GM23248 (cell line): ENCODE measurements at places on chromosomes 4 and X.

DNA sequence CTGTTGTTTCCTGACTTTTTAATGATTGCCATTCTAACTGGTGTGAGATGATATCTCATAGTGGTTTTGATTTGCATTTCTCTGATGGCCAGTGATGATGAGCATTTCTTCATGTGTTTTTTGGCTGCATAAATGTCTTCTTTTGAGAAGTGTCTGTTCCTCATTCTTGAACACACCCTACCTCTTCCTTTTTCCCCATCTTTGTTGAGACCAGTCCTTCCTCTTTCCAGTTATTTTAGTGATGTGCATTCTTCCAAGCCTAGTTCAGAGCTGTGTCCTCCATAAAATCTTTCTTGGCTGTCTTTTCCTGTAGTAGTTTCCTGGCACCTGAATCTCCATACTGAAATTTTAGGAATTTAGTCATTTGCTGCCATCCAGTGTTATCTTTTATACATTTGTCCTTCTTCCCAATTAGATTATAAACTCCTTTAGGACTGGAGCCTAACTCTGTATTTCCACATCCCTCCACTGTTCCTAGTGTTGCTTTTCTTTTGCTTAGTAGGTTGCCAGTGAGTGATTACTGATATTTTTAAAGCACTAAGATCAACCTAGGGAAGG lies 11.4 kb downstream of the FHIP1A start:
- DNase-seq, result peak; percentile 30

- no peak for DNase-seq
Observed at GRCh38 chrX:29257521-29257920, 670.3 kb downstream of the IL1RAPL1 start.

GRCh38 chrX:115177932-115178331 lies 11.3 kb upstream of the RBMXL3 start:
- peak; percentile 4 for DNase-seq

DNA sequence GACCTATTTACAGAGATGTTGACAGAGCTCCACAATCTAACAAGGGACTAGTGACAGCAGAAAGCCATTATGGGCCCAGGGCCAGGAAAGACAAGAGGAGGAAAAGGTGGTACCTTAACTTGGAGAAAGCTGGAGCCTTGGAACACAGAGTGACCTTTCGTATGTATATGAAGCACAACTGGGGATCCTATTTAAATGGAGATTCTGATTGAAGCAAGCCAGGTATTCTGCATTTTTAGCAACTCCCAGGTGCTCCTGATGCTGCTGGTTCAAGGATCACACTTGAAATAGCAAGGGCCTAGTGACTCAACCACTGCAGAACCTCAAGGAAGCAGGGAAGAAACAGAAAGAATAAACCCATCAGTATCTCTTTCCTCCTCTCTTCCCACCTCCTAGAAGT lies 99.4 kb downstream of the TMEM47 start:
- DNase-seq, result no peak

DNA sequence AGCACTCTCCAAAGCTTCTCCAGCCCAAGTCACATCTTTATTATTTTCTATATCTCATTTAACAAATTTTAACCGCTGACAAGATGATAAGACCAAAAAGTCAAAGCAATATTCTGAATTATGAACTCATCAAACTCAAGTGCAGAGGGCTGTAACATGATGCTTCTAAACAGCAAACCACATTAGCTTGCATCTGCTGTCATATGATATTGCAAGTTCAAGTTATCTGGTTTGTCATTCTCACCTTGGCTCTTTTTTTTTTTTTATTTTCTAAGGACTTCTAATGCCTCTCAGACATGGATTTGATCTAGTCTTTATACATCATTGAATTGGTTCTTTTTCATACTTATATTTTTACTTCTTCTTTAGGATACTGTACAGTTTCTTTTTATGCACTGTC lies 93.4 kb downstream of the SLC10A7 start:
- no peak for DNase-seq

GRCh38 chr4:102625232-102625930 lies 124.2 kb downstream of the NFKB1 start:
- peak; percentile 66 for DNase-seq

DNA sequence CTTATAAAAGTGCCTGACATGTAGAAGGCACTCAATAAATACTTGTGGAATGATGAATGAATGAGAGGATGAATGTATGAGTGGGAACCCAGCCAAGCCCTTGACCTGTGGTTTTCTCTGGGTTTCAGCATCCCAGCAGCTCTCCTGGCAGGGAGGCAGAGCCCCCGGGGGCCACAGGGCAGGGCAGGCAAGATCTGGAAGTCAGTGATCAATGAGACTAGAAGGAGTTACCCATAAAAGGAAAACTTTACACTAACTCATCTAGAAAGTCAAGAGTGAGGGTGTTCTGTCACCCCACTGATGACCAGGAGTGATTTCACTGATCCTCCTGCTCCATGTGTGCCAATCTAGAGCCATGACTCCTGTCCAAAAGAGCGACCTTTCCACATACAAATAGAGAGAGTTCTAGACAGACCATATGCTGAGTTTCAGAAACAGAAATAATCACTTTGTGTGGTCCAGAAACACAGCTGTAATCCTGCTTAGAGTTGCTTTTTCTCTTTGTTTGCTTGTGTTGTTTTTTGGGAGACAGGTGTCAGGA lies 37.4 kb downstream of the MGARP start:
- peak; percentile 75 for DNase-seq

GRCh38 chr4:184896868-184897715 lies 71.3 kb upstream of the ACSL1 start:
- DNase-seq, result no peak

DNA sequence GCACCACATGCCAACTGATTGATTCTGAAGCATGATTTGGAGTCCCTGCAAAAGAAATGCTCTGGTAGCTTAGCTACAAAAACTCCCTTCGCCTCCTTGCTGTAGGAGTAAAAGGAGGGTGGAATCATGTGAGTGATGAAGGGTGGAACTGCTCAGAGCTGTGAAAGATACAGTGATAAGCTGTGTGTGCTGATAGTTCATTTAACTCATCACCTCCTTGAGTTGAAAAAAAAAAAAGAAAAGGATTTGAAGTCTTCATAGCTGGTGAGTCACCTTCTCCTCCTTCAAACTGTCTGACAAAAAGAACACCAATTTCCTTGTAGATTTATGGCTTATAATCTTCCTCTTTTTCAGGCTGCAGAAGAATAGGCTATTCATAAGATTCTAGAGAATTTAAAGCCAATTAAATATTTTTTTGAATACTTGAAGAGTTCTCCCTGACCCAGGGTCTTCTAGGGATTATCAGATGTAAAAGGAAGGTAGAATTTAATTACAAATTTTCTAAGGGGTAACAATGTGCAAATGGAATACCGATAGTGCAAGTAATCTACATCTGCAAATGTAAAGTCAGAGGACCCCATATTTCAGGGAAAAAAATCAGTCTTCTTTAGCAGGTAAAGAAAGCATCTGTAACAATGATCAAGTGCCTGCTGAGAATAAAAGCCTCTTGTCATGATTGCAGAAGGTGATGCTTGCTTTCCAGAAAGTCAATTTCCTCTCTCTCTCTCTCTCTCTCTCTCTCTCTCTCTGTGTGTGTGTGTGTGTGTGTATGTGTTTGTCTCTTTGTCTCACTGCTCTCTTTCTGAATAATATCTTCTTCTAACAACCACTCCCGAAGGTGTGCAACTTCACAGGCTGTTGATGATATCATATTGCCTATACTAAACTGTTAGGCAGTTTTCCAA lies 208.8 kb upstream of the VEGFC start:
- DNase-seq, result peak; percentile 60

DNA sequence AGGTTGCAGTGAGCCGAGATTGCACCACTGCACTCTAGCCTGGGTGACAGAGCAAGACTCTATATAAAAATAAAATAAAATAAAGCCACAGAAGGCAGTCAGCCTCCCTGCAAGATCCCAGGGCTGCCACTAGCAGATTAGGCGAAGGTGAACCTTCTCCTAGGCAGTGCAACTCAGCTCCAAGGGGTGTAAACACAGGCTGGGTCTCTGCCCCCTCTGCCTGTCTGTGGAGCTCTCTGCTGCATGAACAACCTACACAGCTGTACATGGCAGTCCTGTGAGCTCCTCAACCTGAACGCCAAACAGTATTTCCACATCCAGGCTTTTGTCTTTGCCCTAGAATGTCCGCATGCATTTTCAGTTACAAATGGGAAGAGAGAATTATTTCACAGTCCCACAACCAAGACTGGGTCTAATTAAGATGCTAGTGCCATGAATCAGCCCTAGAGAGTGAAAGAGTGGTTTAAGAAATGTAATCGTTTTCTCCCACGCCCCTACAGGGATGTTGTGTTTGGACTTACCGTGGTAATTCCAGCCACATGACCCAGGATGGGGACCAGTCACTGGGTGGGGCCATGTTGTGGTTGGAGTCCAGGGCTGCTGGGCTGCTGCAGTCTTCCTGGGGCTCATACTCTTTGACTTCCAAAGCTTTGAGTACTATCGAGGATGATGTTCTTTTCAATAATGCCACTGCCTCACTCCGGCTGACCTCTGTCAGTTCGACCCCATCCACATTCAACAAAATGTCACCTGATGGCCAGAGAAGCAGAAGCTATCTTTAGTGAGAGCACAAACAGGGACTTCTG lies 99.0 kb downstream of the FIP1L1 start:
- peak; percentile 99 for DNase-seq

- DNase-seq, result no peak
Observed at GRCh38 chr4:7771541-7772507, 167.8 kb downstream of the AFAP1 start.

- DNase-seq, result peak; percentile 96
Observed at GRCh38 chr4:25908491-25908901, 5.5 kb upstream of the SMIM20 start.

GRCh38 chr4:101345596-101346350 lies 1.6 kb downstream of the PPP3CA start:
- peak; percentile 69 for DNase-seq

DNA sequence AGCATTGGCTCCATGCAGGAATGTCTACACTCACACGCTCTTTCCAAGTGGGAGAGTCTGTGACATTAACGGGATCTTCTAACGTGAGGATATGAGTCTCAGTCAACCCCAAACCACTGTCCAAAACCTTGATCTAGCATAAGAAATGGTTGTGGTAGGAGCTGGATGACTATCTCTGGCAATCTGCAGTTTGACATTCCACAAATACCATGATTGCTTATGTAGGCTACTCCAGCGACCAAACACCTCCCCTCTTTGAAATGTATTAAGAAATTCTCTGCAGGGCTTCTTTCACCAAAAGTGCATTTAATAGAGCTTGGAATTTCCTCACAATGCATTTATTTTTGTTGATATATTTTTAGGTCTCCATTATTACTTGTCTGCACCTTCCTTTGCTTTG lies 14.1 kb upstream of the STX18 start:
- DNase-seq, result peak; percentile 89

DNA sequence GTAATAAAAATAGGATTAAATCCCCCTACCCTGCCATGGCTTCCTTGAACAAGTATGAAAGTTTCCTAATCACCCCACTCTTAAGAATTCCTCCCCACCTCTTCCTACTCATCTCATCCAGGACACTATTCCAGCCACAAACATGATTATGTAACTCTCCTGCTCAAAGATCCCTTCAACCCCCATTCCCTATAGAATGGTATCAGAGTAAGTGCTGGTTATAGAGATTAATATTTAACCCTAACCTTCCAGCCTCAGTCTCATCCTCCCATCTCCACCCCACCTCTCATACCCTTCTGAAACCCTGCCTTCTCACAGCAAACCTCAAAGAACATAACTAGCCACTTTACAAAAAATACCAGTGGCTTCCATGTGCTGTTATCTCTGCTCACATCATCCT lies 155.1 kb downstream of the PPP3CA start:
- no peak for DNase-seq

- no peak for DNase-seq
Observed at GRCh38 chr4:165799384-165799815, 73.6 kb upstream of the TLL1 start.

GRCh38 chr4:3365326-3365725 lies 72.5 kb downstream of the RGS12 start:
- DNase-seq, result no peak

DNA sequence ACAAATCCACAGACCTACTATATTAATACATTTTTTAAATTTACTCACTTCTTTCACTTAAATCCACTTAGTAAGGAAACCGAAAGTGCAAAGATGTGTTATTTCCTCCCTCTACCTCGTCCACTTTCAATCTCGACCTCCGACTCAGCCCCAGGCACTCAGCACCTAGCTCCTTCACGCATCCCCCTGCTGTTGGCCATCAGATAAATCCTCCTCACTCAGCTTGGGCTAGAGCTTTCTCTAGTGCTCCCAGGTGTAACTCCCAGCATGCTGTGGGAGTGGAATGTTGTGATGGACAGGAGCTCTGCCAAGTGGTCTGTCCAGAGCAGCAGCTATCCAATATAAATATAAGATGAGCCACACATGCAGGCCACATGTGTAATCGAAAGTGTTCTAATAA lies 26.7 kb upstream of the TEC start:
- no peak for DNase-seq

- DNase-seq, result peak; percentile 90
Observed at GRCh38 chrX:150635952-150636351, 57.2 kb upstream of the MTMR1 start.

DNA sequence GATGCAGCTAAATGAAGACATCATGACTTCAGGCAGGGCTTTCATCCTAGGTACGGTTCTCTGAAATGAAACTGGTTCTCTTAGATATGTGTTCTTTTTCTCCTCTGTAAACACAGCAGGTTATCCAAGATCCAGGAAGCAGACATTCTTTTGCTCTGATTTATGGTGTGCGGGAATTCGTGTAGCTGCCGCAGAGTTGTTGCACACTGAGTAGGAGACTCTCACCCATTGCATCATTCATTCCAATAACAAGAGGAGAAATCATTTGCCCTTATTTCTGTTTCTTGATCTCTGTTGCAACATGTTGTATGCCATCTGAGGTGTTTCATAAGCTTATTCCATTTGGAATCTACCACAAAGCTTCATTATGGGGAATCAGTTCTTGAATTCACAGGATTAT lies 133.6 kb upstream of the VCX2 start:
- DNase-seq, result no peak

DNA sequence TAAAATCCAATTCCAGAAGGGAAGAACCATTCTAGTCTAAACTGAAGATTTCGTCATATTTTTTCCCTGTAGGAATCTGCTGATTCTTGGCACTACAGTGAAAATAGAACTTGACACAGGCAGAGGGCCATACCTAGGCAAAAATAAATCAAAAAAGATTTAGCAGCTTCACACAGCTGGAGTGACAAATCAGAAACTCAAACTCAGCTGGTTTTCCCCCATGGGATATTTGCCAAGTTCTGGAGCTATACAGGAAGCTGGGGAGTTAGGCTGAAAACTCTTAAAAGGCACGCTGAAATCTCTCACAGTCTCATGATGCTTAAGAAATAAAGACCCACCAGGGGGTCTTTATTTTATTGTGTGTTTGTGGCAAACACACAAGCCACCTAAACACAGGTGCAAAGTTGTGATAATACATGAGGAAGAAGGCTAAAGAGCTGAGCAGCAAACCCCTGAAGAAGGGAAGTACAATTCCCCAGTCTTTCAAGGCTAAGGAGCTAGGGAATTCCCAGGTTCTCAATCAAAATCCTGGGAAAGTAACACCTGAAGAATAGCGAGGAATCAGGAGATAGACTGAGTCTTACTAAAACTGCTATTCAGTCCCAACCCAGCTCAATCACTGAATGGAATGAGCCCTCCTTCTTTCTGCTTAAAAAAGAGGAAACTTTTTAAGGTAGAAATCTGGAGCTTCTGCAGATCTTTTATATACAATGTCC lies 32.1 kb upstream of the BEND2 start:
- peak; percentile 1 for DNase-seq
